Activated CD4-positive, alpha-beta T cell treated with anti-CD3 and anti-CD28 coated beads, Interleukin-2, Interleukin-6, amounts not matched to agents 100 ng/mL and 50 ng/mL, durations not matched to agents 16 hours and 8 hours (primary cell): ENCODE measurements at places on chromosomes 1 and 21.

GRCh38 chr1:107477233-107477632, 336.4 kb downstream of the NTNG1 start:
- peak; percentile 17 for DNase-seq

DNA sequence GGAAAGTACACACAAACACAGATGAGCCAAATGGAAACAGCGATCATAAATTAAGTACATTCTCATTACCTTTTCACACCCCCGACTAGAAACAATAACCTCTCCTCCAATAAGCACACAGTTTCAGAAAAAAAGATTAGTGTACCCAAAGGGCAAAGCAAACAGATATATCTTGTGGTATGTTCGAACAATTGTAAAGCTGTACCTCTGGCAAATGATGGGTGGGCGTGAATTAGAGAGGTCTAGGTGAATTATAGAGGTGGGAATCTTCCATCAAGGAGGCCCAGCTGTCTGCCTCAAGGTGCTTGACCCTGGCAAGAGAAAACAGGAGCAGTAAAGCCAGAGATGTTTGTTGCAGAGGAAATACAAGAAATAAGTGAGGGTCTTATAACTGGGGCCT, 715.3 kb upstream of the NEGR1 start:
- DNase-seq: no peak

GRCh38 chr1:88421997-88422396, 262.1 kb upstream of the PKN2 start:
- no peak for DNase-seq

DNA sequence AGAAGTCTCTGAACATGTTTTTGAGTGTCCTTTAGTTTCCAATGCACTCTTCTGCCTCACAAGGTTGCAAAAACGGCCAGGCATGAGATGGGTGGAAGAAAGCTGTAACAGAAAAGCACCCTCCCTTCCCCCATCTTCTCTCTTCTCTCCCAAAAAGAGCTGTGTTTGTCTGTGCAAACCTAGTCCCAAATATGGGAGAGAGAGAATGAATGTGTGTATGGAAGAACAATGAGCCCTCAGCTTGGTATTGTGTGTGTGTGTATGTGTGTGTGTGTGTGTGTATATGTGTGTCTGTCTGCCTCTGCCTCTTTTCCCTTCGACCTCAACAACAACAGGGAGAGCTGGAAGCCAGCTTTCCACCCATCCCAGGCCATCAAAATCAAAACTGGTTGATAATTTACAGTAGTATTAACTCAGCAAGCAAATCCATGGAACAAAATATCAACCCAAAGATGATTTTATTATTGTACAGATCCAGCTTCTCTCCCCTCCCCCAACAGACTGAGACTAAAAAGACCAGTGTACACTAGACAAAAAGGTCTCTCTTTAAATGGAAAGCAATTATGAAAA, 1.8 kb downstream of the RERE start:
- DNase-seq: no peak

- peak; percentile 80 for DNase-seq
Observed at GRCh38 chr1:160711602-160712311, at the start of gene CD48. Gene CD48, minus strand, starts transcription at chr1:160711822. Its CDS starts 59 bp downstream, at chr1:160711763.

GRCh38 chr1:100834777-100835660, 59.6 kb downstream of the EXTL2 start:
- DNase-seq: peak; percentile 16

- no peak for DNase-seq
Observed at GRCh38 chr1:103371234-103371633, 154.3 kb upstream of the RNPC3 start.

DNA sequence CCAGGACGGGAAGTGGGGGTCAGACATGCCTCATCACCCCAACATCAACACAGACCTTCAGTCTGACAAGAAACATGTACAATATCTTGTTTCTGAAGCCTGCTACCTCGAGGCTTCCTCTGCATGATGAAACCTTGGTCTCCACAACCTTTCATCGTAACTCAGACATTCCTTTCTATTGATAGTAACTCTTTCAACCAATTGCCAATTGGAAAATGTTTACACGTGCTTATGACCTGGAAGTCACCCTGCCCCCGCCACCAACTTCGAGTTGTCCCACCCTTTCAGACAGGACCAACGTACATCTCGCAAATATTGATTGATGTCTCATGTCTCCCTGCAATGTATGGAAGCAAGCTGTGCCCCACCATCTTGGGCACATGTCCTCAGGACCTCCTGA, 159.5 kb downstream of the ETS2 start:
- DNase-seq: no peak

GRCh38 chr1:193634470-193634869, 448.1 kb upstream of the B3GALT2 start:
- DNase-seq: no peak

GRCh38 chr21:26505211-26505610, 67.9 kb downstream of the CYYR1 start:
- DNase-seq: no peak

DNA sequence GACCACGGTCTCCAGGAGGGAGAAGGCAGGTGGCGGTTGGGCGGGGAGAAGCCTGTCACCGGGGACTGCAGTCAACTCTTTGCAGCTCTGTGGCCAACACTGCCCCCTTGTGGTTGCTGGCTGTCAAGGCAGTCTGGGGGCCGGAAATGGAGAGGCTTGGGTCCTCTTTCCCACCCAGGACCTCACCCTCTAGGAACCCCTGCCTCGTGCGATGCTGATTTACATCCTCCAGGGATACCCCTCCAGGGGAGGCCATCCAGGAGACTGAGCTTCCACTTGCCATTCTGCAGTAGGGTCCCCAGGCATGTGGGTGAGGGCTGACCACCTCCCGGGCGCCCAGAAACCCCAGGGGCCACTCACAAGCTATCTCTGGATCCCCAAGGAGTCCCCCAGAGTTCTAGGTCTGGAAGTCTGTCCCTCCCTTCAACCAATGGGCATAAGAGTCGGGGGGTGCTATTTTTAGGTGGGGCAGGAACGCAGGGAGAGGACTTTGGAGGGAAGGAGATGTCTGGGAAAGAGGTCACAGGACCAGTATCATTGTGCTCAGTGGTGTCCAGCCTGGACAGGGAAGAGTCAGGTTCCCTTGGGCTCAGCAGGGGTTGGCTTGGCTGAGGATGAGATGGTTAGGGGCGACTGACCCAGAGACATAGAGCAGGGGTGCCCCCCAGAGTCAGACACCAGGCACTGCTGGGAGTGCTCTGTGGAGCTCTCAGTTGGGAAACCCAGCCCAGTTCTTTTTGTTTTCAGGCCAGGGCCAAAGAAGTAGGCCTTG, 7.1 kb upstream of the GPR61 start:
- peak; percentile 93 for DNase-seq

DNA sequence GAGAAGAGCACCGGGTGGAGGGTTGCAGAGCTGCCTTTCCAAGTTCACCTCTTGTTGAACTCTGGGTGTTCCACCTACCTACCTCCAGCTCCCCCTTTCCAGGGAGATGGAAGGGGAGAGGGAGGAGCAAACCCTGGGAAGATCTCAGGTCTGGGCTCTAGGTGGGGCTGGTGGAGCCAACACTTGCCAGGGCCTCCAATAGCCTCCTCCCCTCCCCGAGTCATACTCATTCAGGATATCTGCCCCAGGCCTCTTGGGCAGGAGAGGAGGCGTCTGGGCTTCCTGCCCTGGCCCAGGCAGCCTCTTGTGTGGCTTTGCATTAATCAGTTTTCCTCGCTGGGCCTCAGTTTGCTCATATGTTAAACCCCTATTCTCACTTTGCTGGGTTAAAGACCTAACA, 13.4 kb downstream of the RAP1GAP start:
- DNase-seq: no peak

DNA sequence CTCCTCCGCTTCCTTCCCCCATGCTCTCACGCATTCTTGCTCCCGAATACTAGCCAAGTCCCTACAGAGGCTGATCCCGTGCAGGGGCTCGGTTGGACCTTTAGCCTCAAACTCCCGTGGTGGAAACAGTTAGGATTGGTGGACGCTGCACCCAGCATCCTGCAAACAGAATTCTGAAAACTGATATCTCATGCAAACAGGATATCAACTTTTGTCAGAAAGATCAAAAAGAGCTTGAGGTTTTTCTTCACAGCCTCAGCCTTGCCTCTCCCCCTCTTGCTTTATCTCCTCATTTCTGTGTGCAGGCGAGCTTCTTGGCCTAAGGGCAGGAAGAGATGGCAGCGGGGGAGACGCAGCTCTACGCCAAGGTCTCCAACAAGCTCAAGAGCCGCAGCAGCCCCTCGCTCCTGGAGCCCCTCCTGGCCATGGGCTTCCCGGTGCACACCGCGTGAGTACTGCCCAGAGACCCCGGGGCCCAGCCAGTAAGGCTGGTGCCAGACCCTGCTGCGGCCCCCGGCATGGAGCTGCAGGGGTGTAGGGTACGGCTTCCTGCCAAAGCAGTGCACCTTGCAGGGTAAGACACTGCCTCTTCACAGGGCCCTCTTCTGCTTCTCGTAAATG, at the start of gene UBASH3A:
Gene UBASH3A, plus strand, starts transcription at position 292 of the 621 bp plus-strand sequence. Its CDS starts 44 bp downstream, at position 336.
- peak; percentile 72 for DNase-seq

DNA sequence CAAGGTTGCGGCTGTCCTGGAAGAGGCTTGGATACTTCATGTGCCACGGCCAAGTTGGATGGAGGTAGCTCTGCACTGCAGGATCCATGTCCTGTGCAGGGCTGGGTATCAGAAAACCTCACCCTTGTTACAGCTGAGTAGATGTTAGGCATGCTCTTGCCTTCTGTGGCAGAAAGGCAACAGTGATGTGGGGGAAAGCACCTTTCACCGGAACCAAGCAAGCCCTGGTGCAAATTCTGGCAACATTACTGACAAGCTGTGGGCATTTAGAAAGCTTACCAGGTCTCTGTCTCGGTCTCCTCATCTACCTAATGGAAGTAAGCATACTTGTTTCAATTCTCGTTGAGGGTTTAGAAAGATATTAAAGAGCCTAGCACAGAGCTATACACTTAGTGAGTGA, 14.5 kb upstream of the CDCA8 start:
- no peak for DNase-seq

GRCh38 chr1:32724678-32725614, 22.4 kb upstream of the SYNC start:
- peak; percentile 61 for DNase-seq

DNA sequence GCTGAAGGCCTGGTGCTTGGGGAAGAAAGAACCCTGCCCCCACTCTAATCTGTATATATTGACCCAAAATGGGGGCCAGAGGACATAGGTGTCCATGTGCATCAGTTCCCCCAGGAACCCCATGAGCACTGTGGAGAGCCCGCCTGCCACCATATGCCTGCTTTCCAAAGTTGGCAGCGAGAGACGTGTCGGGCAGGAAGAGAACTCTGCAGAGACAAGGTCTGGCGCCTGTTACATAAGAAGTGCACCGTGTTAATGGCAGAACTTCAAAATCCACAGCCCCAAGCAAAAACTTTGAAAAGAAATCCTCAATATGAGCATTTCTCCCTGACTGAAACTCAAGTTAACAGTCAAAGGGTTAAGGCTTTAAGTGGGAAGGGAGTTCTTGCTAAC, 8.0 kb downstream of the CTNNBIP1 start:
- DNase-seq: no peak

DNA sequence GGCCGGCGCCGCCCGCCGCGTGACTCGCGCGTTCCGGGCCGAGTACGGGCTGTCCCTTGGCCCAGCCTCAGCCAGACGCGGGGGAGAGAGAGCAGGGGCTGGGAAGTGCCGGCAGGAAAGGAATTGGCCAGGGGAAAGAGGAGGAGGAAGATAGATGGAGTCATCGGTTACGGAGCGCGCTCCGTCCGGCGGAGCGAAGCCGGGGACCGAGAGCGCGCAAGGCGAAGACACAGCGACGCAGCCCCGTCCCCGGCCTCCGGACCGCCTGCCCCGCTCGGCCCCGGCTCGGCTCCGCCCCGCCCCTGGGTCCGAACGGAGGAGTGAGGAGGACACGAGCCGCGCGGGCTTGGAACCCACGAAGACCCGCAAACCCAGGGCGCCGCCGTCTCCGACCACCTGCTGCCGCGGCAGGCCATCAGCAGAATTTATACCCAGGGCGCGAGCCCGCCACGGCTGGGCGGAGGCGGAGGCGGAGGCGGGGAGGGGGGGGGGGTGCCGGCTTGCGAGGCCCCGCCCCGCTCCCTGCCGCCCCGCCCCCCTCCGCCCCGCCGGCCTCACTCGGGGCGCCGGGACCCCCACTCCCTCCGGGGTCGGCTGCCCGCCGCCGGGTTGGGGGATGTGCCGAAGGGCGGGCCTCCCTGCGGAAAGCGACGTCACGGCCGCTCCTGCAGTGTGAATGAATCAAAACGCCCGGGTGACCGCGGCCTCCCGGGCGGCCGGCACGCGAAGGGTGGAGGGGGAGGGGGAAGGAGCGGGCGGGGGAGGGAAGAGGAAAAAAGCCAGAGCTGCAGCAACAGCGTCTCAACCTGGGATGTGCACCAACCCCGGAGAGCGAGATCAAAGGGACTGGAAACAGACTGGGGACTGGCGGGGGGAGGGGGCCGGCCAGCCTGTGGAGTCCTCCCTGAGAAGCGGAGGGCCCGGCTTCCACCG, at the start of gene LHX4:
Gene LHX4, plus strand, starts transcription at position 782 of the 933 bp plus-strand sequence. CDS start 266 bp downstream, outside the sequence.
- peak; percentile 49 for DNase-seq

GRCh38 chr1:23593556-23594148, 34.4 kb upstream of the ID3 start:
- no peak for DNase-seq

GRCh38 chr1:203519053-203519840, 25.3 kb downstream of the OPTC start:
- no peak for DNase-seq

GRCh38 chr1:20696397-20697333, 21.1 kb downstream of the KIF17 start:
- peak; percentile 82 for DNase-seq

DNA sequence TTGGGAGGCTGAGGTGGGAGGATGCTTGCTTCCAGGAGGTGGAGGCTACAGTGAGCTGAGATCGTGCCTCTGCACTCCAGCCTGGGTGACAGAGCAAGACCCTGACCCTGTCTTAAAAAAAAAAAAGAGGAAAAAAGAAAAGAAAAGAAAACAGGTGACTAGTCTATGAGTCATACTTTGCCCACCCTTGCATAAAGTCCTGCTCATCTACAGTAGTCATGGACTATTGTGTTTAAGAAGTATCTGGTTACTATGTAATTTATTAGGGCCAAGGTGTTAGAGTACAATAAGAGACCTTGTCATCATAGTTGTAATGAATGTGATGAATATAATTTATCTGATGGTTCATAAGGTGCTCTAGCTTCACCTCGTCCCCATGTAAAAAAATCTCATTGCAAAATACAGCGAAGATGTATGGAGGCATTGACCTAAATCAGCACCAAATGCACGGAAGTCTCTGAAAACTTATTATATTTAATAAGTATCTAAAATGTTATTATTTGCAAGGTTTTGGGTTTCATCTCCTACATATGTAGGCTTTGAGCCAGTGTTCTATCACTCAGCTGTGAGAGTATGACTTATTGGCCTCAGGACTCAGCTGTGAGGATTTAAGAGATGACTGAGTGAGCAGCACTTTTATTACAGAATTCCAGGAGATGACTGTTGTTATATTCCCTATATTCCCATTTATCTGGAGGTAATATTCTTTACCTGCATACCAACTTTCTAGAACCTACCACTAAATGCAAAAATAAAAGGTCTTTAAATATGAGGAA, 19.9 kb upstream of the KCNJ6 start:
- no peak for DNase-seq

- peak; percentile 73 for DNase-seq
Observed at GRCh38 chr1:118136187-118136941, 48.7 kb downstream of the SPAG17 start.

- peak; percentile 82 for DNase-seq
Observed at GRCh38 chr1:210332233-210332632, 3.5 kb downstream of the HHAT start.

GRCh38 chr1:155127105-155127966, at the start of gene EFNA1:
Gene EFNA1, plus strand, starts transcription at chr1:155127876. Its CDS starts 102 bp downstream, at chr1:155127978.
- no peak for DNase-seq
